Spinal cord (tissue), 10 donors: ENCODE measurements at places on chromosomes 12 and 14.

- DNase-seq = no peak
Observed at GRCh38 chr12:63905544-63905943, 61.0 kb downstream of the SRGAP1 start.

DNA sequence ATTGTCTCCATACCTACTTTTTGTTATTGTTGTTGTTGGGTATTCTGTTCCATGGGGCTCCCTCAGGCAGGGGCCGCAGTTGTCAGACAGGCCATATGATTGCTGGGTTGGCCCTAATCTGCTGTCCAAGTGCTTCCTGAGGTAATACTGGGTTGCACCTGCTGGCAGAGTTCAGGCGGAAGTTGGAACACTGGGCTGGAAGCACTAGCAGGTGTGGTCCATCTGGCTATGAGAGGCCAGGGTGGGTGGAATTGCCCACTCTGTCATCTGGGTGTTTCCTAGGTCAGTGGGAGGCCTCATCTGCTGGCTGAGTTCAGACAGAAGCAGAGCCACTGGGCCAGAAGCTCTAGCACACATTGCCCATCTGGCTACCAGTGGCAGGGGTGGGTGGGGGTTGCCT, 81.3 kb upstream of the NID2 start:
- no peak for DNase-seq

GRCh38 chr12:46915082-46915481, 89.3 kb upstream of the SLC38A4 start:
- DNase-seq = no peak

GRCh38 chr14:63200767-63201166, 3.5 kb upstream of the RHOJ start:
- DNase-seq = no peak

- peak; percentile 73 for DNase-seq
Observed at GRCh38 chr12:123971770-123972456, 718 bp downstream of the CCDC92 start.

- DNase-seq = no peak
Observed at GRCh38 chr14:70755655-70756054, 53.7 kb downstream of the MAP3K9 start.

GRCh38 chr12:118356809-118357256, 15.9 kb downstream of the TAOK3 start:
- no peak for DNase-seq

- DNase-seq = no peak
Observed at GRCh38 chr12:122847921-122848421, 12.7 kb downstream of the HIP1R start.

DNA sequence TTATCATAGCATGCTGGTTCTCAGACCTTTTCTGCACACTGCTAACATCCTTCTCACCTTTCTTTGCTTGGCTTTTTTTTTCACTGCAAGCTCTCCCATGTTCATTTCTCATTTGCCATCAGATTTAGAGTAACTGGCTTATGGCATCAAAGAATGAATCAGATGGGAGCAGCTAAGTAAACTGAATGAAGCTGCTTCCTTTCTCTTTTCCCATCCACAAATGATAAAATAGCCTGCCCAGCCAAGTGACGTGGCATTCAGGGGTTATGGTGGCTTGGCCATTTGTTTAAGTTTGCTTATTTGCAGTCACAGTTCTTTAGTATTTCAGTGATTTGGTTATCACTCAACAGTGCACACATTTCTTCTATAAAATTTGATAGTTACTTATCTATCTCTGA, 708.6 kb downstream of the DIO2 start:
- DNase-seq = no peak

- no peak for DNase-seq
Observed at GRCh38 chr12:122051231-122051876, 27.2 kb upstream of the MLXIP start.

DNA sequence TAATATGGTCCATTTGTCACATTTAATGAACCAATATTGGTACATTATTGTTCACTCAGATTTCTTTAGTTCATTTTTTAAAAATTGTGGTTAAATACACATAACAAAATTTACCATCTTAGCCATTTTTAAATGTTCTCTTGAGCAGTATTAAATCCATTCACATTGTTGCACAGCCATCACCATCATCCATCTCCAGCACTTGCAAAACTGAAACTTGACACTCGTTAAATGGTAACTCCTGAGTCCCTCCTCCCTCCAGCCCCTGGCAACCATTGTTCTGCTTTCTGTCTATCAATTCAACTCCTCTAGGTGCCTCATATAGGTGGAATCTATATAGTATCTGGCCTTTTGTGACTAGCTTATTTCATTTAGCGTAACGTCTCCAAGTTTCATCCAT, 86.4 kb downstream of the ACACB start:
- no peak for DNase-seq

DNA sequence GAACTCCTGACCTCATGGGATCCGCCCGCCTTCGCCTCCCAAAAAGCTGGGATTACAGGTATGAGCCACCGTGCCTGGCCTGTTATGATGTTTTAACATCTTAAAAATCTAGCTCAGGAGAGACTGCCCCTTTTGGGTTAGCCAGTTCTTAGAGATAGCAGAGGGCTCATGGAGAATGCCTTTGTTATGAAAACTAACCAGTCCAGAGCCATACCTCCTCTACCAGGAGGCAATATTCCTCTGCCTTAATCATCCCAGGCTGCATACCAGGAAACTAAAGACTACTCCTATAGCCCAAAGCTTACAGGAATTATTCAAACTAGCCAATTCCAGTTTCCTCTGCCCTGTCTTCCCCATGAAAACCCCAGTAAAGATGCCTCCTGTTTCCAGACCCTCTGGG, 96.0 kb upstream of the MDM1 start:
- DNase-seq = no peak

DNA sequence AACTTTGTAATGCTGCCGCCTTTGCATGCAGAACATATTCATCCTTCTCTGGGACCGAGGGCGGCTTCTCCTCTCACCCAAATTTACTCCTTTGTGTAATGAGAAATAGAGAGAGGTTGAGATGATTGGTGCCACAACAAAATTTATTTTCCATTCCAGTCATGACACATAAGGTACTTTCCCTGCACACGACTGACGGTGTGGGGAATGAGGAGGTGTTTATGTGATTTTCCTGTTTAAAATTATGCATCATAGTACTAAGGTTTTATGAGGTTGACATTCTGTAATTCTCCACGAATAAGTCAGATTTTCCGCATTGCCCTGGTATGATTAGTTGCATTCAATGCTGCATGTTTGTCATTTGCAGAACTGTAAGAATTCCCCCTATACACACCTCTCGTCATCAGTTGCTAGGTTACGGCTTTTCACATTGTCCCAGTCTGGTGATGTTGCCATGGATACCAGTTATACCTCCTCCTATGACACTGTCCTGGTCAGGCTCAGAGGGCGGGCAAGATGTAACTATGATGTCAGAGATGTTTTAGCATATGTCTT, 23.1 kb downstream of the BICDL1 start:
- peak; percentile 71 for DNase-seq

- no peak for DNase-seq
Observed at GRCh38 chr12:52004042-52004648, 2.6 kb upstream of the TAMALIN start.

DNA sequence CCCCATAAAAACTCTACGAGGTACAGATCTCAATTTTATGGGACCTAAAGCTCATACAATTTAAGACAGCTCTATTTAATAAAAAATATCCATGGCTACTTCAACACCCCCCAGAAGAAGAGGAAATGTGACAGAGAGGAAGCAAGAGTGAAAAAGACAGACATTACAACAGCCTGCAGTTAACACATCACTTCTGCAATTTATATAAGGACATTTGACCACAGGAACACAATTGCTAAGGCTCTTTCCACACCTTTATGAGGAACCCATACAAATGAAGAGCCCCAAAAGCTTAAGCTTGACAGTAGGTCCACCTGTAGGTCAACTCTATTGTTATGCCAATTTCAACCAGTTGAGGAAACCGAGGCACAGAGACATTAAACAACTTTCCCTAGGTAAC, 5.6 kb downstream of the OR10P1 start:
- no peak for DNase-seq

DNA sequence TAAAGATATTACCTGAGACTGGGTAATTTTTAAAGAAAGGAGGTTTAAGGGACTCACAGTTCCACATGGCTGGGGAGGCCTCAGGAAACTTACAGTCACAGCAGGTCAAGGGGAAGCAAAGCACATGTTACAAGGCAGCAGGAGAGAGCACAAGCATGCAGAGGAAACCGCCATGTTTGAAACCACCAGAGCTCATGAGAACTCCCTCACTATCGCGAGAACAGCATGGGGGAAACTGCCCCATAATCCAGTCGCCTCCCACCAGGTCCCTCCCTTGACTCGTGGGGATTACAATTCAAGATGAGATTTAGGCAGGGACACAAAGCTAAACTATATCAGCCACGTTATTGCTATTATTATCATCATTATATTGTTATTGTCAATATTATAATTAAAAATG, 138.7 kb downstream of the RIMBP2 start:
- DNase-seq = no peak

DNA sequence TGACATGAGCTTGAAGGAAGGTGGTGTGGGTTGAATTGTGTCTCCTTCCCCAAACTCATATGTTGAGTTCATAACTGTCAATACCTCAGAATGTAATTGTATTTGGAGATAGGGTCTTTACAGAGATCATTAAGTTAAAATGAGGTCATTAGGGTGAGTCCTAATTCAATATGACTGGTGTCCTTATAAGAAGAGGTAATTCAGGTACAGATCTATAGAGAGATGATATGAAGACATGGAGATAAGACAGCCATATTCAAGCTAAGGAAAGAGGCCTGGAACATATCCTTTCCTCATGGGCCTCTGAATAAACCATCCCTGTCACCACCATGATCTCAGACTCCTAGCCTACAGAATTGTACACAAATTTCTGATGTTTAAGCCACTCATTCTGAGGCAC, 514.7 kb upstream of the MGAT4C start:
- no peak for DNase-seq

GRCh38 chr12:32400866-32401265, 1.5 kb downstream of the FGD4 start:
- no peak for DNase-seq

GRCh38 chr12:94258593-94258992, 110.2 kb downstream of the PLXNC1 start:
- no peak for DNase-seq

GRCh38 chr12:31875609-31875964, 83.6 kb upstream of the RESF1 start:
- DNase-seq = no peak

DNA sequence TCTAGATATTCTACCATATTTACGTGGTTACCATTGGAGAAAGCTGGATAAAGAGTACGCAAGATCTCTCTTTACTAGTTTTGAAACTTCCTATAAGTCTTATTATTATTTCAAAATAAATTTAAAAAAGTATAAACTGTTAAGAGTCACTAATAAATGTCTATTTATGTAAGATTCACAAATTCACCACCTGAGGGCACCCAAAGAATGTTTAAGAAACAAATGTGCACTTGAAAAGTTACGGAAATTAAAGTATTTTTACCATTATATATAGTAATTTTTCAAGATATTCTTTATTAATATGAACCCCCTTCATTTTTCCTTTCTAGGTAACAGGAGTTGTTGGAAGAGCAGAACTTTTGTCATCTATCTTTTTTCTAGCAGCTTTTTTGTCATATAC, 11.9 kb downstream of the TMTC3 start:
- DNase-seq = peak; percentile 15

DNA sequence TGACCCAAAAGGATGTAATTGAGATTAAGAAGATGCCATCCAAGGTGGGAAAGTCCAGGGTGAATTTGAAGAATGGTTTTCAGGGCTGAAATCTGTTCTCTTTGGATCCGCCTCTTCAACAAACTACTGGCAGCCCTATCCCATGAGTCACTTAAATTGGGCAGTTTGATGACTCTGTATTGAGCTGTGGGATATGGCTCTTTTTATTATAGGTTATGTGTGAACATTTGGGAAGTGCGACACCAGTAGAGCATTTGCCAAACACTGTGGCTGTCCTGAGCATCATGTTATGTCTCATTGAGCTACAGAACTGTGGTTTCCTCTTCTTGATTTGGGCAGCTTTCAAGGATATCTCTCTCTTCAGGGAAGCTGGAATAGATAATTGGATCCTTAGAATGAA, 22.3 kb downstream of the IFT43 start:
- no peak for DNase-seq

DNA sequence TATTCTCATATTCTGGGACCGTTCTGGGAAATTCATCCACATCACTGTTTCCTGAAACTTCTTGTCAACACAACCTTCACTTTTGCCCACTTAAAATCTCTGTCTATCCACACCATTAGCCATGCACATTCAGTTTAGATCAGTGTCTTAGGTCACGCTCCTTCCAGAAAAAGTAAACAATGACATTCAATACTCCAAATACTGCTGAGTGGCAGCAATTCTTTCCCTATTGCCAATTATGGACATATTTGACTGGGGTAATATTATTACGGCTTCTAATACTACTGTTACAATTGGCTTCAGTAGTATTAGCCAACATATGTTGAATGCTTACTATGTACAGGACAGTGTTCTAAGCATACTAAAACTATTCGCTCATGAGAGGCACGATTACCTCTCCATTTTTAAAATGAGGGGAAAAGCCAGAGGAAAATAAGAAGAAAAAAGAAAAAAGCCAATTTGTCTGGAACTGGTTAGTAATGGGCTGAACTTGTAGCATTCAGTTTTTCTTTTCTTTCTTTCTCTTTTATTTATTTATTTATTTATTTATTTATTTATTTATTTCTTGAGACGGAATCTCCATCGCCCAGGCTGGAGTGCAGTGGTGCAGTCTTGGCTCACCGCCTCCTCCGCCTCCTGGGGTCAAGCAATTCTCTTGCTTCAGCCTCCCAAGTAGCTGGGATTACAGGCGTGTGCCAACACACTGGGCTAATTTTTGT, 23.4 kb downstream of the LTBR start:
- DNase-seq = no peak

DNA sequence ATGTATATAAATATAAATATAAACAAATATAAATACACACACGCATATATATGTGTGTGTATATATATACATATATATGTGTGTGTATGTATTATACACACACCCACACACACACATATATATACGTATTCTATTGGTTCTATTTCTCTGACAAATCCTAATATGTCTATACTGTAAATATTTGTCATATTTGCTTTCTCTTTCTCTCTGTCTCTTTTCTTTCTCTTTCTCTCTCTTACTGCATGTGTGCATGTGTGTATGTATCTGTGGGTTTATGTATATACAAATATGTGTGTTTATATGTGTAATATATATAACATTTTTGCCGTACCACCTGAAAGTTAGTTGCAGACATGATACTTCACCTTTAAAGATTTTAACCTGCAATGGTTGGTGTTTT, 174.2 kb upstream of the PLEKHG7 start:
- DNase-seq = no peak

DNA sequence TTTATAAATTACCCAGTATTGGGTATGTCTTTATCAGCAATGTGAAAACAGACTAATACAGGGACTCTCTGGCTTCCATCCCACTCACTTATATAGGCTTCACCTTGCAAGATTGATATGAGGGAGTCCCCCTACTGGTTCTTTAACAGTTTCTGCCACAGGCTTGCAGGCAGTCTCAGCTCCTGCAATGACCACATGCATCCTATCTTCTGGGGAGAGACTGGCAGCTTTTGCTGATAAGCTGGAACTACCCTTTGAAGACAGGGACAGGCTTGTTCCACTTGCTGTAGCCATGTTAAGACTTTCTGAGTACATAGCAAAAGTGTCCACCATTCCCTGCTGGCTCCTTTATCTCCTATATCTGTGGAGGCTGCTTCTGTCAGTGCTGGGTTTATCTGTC, 531.7 kb upstream of the FLRT2 start:
- no peak for DNase-seq
